Activated CD4-positive, alpha-beta memory T cell treated with anti-CD3 and anti-CD28 coated beads for 36 hours (primary cell): ENCODE measurements at places on chromosomes 5 and 9.

- peak; percentile 9 for DNase-seq
Measured at GRCh38 chr9:100474082-100474923, 1.4 kb downstream of the TMEFF1 start.

DNA sequence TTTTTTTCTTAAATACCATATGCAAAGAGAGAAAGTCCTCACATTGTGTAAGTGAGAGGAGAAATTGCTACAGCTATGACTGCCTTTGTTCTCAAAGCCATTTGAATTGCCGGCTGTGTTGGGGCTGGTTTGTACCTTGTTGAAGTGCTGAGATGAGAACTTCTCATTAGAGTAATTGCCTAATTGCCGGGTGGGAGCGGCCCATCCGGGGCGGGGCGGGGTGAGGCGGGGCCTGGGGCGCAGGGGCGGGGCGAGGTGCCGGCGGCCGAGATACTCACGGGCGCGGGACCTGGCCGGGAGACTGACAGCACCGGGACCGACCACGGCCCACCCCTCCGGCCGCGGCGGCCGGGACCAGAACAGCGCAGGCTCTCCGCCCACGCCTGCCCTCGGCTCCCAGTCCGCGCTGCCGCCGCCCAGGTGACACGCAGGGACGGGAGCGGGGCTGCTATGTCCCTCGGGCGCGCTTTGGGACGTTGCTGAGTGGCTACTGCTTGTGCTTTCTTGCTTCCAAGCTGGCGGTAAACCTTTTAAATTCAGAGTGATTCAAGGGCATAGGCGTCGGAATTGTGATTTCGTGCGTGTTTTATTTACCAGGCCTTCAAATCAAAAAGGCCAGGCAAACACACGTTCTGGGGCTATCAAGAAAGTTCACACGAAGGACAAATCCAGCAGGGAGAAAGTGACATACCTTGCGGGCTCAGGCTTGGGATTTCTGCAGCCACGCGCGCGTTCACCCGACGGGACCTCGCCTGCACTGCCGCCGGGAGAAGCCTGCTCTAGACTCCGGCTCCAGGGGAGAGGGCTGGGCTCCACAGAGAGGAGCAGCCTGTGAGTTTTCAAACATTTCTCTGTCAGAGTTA is 269.1 kb downstream of the FANCC start:
- peak; percentile 62 for DNase-seq

DNA sequence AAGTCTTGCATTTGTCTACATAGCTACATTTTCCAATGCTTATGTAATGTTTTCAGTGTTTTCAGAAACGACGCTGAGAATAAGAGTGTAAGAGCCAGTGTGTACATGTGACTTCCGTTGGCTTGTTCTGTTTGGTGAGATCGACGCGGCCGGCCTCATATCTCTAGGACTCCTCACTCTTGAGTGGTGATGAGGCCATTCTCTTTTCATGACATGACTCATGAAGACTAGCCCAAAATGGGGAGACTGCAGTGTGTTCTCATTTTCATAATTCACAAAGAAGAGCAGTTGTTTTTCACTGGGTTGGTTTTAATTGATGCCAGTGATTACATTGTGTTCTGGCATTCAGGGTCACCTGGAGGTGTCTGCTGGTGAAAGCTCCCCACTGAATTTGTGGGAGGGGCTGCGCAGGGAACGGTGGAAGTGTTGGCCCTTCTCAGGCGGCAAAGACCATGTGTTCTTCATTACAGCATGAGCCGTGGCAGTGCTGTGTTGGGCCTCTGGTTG is 131.5 kb upstream of the OTULINL start:
- peak; percentile 60 for DNase-seq

GRCh38 chr9:89657765-89658164 is 53.0 kb downstream of the GADD45G start:
- DNase-seq: peak; percentile 59
